ENCODE measurements at places on chromosomes 12 and 14.
A peak's percentile ranks its signal among the peaks of the same experiment; 100 is the strongest.

- DNase-seq = no peak
Observed at GRCh38 chr14:30078811-30079402, 151.3 kb upstream of the PRKD1 start.

DNA sequence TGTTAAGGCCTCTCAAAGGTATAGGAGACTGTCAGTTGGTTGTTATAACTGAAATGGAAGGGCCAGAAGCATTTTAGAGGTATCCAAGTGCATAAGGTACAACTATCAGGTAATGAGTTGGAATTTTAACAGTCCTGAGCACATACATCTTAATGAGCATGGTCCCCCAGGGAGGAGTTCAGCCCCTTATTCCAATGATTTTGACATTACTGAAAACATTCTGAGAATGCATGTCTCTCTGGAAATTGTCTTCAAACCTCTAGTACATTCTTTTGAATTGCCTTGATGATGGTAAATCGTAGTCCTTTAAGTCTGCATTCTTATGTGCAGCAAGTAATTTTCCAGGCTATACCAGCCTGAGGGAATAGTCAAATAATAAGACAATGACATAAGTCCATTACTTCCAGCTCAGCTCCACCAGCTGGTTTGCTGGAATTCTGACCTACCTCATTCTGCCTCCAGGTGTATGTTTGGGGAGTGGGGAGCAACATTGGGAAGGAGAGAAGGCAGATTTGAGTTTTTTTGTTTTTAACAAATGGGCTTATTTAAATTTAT lies 239.2 kb downstream of the MSRB3 start:
- DNase-seq = no peak

DNA sequence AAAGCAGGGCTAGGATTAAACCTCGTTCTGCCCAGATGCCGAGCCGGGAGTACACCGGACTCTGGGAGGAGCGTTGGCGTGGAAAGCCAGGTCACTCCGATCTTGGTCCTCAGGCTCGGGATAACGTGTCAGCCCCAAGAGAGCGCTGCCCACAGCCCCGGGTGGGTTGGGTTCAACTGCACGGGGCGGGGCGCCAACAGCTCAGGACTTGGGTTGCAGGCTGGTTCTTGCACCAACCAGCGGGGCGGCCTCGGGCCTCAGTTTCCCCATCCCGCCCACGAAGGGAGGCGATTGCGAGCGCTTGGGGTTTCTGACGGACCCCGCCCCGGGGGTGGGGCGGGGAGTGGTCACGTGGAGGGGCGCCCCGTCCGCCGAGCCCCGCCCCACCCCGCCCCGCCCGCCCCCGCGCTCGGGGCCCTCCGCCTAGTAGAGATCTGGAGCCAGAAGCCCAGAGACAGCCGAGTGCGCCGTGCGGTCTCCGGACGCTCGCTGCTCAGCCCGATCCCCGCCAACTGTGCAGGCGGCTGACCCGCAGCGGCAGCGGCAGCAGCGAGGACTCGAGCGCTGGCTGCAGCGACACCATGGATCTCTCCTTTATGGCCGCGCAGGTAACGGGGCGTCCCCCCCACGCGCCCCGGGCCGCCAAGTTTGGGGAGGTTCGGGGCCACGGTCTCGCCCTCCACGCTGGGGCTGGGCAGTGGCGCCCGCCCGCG lies at the start of gene C14orf132:
Gene C14orf132, plus strand, starts transcription at position 443 of the 713 bp plus-strand sequence. Its CDS starts 139 bp downstream, at position 582.
- DNase-seq = peak; percentile 48

GRCh38 chr14:92341791-92342190 lies 18.8 kb downstream of the SLC24A4 start:
- DNase-seq = no peak

- no peak for DNase-seq
Observed at GRCh38 chr12:31021181-31021580, 52.5 kb upstream of the DDX11 start.

- peak; percentile 80 for DNase-seq
Observed at GRCh38 chr12:122081697-122082221, 3.2 kb downstream of the MLXIP start.

GRCh38 chr12:79121486-79121885 lies 256.9 kb downstream of the SYT1 start:
- no peak for DNase-seq

- no peak for DNase-seq
Observed at GRCh38 chr14:31009836-31010574, 15.4 kb upstream of the AP4S1 start.

- DNase-seq = no peak
Observed at GRCh38 chr12:65934480-65935115, 110.3 kb downstream of the HMGA2 start.

GRCh38 chr12:38480594-38480993 lies 164.0 kb downstream of the ALG10B start:
- no peak for DNase-seq

DNA sequence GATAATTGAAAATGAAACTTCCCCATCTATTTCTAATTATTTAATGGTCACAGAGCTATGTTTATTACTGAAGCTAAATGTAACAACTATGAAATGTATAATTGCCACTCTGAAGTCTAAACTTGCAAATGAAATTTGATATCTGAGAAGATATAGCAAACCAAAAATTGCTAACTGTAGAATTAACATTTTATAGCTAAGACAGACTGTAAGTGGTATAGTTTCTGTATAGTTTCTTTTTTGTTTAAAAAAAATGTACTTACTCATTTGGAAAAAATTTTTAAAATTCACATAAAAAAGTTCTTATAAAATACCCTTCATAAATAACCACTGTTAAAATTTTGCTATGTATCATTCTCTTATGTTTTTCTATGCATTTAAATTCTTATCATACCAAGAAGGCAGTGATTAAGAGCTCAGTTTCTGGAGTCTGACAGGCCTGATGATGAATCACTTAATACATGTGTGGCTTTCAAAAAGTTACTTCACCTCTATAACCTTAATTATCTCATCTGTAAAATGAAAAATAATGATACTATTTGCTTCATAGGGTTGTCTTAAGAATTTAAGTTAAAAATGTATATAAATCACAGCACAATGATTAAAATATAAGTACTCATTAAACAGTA lies 214.7 kb upstream of the GARIN2 start:
- DNase-seq = peak; percentile 31

- no peak for DNase-seq
Observed at GRCh38 chr12:13962699-13963098, 18.7 kb downstream of the GRIN2B start.

GRCh38 chr14:30848449-30849240 lies 25.7 kb upstream of the COCH start:
- DNase-seq = no peak

GRCh38 chr12:107478881-107479280 lies 206.7 kb upstream of the PWP1 start:
- DNase-seq = peak; percentile 72

GRCh38 chr12:82673698-82674097 lies 13.0 kb upstream of the TMTC2 start:
- DNase-seq = no peak

DNA sequence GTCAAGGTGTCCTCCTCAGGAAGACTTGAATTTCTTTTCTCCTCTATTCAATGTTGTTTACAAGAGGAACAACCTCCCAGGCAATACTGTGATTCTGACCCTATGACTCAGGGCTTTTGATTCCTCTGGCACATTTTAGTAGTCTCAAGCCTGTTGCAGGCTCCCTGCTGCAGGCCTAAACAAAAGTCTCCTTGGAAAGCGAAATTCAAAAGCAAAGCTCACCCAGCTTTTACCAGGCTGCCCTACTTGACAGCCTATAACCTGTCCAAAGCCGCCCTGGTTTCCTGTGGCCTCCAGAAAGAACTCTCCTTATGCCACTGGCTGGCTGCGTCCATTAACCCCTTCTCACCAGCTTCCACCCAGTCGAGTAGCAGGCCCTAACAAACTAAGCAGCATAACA lies 11.6 kb downstream of the FGD6 start:
- DNase-seq = peak; percentile 86

- peak; percentile 6 for DNase-seq
Observed at GRCh38 chr12:115771065-115771464, 506.4 kb downstream of the MED13L start.

DNA sequence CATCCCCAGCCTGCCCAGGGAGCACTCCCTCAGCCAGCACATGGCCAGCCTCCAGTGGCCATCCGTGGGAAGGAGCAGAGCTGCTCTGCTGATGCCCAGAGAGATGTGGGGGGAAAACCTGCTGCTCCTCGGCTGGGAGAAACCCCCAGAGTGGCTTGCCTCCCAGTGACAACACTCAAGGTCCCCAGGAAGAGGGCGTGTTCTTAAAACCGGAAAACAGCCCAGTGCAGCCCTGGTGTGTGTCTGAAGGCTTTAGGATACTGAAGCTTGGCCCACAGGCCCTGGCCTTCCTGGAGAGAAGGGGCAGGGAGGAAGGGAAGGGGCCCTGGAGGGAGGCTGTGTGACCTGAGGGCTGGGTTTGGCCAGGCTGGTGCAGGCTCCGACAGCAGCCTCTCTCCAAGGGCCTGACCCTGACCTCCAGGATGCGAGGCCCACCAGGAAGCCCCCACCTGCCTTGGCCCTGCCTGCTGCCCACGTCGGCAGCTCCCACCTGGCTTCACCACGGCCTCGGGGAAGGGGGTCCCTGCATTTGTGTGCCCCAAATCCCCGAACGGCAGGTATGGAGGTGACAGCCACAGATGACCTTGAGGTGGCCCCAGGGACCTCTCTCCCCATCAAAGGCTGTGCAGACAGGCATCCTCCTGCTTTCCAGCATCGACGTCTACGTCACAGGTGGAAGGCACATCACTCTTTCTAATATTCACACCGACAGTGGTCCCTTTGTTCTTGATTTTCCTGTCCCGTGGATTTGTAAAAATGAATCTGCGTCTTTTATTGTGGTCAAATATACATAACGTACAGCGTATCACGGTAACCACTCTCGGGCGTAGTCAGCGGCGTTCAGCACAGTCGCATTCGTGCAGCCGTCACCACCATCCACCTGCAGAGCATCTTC lies 190.0 kb upstream of the C14orf180 start:
- DNase-seq = no peak

DNA sequence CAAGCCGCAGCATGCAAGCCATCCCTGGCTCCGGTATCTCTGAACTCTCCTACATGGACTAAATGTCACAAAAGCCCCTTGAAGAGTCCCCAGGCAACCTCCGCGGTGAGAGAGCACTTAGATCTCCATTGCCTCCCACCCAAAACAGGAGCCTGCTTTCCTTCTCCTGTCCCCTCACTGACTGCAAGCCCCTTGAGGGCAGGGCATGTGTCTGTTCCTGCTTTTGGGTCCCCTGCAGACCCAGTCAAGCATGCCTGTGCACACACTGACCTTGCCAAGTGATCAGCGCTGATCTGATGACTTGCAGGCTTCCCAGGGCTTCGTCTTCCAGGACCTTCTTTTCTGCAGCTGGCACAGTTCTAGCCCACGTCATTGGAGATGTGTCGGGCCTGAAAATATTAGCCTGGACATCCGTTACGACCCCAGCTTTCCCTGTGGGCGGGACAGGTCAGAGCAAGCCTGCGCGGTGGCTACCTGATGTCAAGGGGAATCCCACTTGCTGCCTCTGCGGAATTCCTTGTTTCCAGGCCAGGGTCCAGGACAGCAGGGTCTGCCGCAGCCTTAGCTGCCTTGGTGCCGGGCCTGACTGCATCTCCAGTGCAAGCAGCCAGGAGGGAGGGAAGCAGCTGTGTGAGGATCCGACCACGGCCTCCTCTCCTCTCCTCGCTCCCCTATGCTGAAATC lies 92.5 kb downstream of the FBXL14 start:
- no peak for DNase-seq

DNA sequence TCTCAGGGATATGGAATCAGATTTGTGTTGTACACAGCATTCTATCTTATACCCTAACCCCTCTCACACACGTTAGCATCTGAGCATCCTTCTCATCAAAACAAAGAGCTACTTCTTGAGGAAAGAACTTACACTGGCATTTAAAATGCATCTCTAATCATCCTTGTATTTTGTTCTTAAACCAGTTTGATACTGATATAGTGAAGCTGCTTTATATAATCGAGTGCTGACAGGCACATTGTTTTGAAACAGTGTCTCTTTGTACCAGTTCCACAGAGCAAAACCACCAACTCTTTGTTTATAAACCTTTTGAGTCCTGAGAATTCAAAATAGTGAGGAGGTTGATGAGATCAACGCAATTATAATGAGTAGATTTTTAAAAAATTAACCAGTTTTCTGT lies 8.8 kb downstream of the GPR33 start:
- DNase-seq = no peak

- DNase-seq = no peak
Observed at GRCh38 chr12:21801522-21802288, 27.2 kb upstream of the KCNJ8 start.

GRCh38 chr14:71625891-71626701 lies 306.1 kb upstream of the RGS6 start:
- peak; percentile 14 for DNase-seq

- DNase-seq = no peak
Observed at GRCh38 chr14:67446371-67447032, 34.5 kb upstream of the PLEK2 start.

GRCh38 chr12:75120311-75120711 lies 89.3 kb downstream of the KCNC2 start:
- DNase-seq = peak; percentile 3

- DNase-seq = no peak
Observed at GRCh38 chr12:27428466-27428865, 18.1 kb upstream of the SMCO2 start.

GRCh38 chr12:127143020-127143419 lies 1124.0 kb upstream of the TMEM132C start:
- DNase-seq = no peak

Measured in AG10803 (cell line).